Osteocyte (in vitro differentiated cells): ENCODE measurements at places on chromosomes 11 and 22. TPM values are rescaled to one million over a fixed set of nuclear protein-coding genes. Genes with fewer than 3 reads are reported as not detected.

DNA sequence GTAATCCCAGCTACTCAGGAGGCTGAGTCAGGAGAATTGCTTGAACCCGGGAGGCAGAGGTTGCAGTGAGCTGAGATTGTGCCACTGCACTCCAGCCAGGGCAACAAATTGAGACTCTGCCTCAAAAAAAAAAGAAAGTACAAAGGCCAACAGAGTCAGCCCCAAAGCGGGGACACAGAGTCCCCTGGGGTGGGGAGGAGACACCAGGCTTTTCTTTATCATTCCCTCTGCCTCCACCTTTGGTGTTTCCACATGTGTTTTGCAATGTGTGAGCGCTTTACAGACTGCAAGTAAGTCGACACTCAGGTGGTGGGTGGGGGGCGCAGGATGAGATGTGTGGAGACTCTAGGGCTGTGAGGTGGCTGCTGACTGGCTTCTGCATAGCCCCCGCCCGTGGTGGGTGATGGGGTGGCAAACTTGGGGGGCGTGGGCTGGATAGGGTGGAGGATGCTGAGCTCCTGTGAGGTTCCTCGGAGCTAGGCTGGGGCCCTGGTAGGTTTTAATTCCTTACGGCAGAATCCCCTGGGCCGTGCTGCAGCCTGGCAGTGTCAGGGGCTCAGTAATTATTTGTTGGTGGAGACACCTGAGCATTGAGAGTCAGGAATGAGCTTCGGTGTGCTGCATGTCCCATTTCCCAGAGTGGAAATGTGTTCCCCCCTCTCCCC, 177.2 kb downstream of the CTTN start:
- no peak for DNase-seq

Gene CDC42EP2
- total RNA-seq, result 20.7 and 23.1 TPM in 2 replicates

Gene TMEM45B
- total RNA-seq, result not detected in 2 replicates

Gene GAB4
- not detected in 2 replicates for total RNA-seq
